Activated CD4-positive, alpha-beta T cell treated with anti-CD3 and anti-CD28 coated beads, Interleukin-2, amount 10 ng/mL, durations not matched to agents 7 days and 5 days (primary cell): ENCODE measurements at places on chromosomes 4 and X. TPM values are rescaled to one million over a fixed set of nuclear protein-coding genes. Genes with fewer than 3 reads are reported as not detected.

The TAF1 gene
- total RNA-seq: 48.9 TPM

- no peak for DNase-seq
Measured at GRCh38 chr4:174317531-174317930, 33.8 kb downstream of the CEP44 start.

The EXOC1L gene
- total RNA-seq: not detected

- DNase-seq: peak; percentile 90
Measured at GRCh38 chr4:40301603-40302002, 33.5 kb upstream of the CHRNA9 start.

- DNase-seq: no peak
Measured at GRCh38 chr4:84808332-84808731, 158.2 kb downstream of the WDFY3 start.

GRCh38 chrX:11944501-11944900 lies 186.5 kb downstream of the MSL3 start:
- no peak for DNase-seq

DNA sequence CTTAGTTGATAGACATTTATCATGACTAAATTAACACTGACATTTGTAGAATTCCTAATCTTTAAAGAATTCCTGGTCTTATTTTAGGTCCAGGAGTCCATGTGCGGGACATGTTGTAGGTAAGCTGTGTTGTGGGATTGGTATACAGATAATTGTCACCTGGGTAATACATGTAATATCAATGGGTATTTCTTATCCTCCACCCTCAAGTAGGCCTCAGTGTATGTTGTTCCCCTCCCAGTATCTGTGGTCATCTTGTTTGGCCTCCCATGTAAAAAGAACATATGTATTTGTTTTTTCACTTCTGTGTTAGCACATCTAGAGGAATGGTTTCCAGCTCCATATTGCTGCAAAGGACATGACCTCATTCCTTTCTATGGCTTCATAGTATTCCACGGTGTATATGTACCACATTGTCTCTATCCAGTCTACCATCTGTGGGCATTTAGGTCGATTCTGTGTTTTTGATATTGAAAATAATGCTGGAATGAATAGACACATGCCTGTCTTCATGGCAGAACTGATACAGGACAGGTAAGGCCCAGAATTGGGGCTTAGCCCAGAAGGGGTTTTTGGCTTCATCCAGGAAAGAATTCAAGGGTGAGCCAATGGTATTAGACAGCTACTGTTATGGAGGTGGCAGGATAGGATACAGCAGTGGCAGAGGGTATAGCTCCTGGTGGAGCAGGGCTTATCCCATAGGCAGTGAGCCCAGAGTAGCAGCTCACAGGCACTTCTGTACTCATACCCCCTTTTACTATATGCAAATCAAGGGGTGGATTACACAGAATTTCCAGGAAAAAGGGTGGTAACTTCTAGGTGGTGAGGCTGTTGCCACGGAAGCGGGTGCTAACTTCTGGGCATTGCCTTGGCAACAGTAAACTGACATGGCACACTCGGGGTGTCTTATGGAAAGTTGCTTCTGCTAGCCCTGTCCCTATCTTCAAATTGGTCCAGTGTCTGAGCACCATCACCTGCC lies 66.1 kb upstream of the WDR1 start:
- peak; percentile 33 for DNase-seq

The AADAT gene
- total RNA-seq: not detected

GRCh38 chrX:101759000-101759399 lies 99.3 kb upstream of the ARMCX2 start:
- peak; percentile 29 for DNase-seq

DNA sequence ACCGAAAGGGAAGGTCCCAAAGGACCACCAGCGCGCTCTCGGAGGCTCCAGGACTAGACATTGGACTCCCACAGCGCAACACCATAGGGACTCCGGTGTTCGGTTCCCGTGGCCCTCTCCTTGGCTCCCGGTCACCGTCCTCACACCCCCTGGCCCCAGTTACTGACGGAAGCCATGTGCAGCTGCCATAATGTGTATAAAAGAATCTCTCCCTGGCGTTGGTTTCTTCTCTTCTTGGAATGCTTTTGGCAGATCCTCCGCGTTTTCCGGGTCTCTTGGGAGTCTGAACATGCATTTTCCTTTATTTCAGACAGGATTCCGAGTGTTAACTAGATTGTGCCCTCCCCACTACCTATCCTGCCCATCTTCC lies 69.8 kb downstream of the FBXO8 start:
- DNase-seq: no peak

DNA sequence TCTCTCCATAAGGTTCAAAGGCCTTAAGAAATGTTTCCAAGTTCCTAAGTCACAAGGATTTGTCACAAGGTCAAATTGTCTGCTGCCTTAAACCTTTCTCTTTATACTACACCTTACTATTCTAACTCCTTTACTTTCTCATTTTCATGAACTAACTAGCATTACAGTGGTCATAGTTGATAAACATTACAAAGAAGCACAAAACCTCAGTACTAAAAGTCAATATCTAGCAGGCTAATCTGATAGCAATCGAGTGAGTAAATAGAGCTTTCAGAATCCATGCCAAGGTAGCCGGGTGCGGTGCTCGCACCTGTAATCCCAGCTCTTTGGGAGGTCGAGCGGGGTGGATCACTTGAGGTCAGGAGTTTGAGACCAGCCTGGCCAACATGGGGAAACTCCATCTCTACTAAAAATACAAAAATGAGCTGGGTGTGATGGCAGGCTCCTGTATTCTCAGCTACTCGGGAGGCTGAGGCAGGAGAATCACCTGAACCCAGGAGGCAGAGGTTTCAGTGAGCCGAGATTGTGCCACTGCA lies 510.0 kb downstream of the GBA3 start:
- DNase-seq: no peak

DNA sequence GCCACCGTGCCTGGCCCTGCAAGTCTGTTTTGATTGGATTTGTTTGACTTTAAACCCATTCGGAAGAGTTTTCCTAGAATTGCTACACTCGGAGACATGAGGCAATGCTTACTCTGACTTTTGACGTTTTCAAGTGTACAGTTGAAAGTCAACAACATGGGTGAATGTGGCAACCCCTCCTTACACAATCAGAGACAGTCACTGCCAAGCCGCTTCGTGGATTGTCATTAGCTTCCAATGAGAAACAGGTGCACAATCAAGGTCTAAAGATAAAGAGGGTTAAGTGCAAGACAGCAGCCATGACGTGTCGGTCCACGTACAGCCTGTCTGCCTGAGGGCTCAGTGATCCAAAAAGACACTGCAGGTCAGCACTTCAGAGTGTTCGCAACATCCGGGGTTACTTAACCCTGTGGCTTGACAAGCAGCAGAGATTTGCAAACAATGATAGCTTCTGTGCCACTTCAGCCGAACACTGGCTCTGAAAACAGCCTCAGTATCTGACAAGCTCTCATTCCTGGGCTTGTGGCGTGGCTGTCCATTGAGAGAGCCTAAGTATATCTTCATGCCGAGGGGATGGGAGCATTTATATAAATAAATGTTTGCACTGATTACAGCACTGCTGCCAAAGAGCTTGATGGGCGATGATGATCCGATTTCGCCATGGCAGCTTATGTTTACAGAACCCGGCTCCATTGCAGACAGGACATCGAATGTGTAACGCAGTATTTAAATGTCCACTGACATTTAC lies 180.0 kb downstream of the DHRSX start:
- DNase-seq: no peak

DNA sequence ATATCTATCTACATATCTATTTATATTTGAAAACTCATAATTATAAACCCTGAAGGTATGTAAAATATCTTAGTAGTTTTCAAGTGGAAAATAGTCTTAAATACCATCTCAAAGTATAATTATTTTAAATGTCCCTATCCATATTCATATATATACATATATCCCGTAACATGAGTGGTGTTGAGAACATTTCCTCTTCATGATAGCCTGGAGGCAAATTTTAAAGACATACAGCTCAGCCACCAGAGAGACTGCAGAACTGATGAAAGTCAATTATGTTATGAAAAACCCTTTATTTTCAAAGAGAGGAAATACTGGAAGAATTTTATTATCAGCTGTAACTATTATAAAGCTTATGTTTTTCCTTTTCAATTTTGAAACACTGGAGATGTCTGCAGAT lies 1806.7 kb upstream of the PCDH7 start:
- DNase-seq: no peak

- DNase-seq: no peak
Measured at GRCh38 chr4:140296335-140297220, 76.9 kb upstream of the SCOC start.

- no peak for DNase-seq
Measured at GRCh38 chr4:155367608-155368007, 9.2 kb downstream of the MAP9 start.

The MTNR1A gene
- total RNA-seq: not detected

DNA sequence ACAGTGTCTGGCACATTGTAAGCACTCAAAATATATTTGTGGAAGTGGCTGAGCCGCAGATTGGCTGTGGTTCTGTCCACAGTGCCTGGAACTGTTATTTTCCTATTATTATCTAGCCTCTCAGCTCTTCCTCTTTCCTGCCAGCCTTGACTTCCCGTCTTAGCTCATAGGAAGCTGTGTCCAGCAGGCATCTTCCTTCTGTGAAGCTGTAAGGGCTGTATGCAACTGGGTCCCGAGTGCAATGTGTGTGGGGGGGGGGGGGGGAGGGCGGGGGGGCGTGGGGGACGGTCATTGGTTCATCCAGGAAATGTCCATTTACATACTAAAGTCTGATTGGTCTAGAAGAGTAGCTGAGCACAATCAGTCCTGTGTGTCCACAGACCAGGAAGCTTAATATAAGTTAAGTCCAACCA lies 210.7 kb downstream of the PDGFRA start:
- no peak for DNase-seq

The H2AZ1 gene
- total RNA-seq: 554 TPM

DNA sequence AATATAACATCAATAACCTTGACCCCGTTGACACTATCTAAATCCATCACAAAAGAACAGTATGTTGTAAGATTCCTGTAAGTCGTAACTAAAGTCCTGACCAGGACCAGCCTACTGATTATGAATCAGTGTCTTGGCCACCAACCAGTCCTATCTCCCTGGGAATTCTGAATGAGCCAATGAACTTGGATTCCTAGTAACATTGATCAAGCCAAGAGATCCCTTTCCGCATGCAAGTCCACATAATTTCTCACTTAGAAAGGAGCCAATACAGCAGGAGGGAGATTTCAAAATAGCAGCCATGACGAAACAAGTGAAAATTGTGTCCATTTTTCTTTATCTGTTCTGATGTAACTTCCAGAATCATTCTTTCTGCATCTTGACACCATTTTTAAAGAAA lies 9.5 kb downstream of the XPNPEP2 start:
- DNase-seq: no peak

The LINC00632 gene
- total RNA-seq: 14.3 TPM

The SERPINA7 gene
- total RNA-seq: not detected

The NALF2 gene
- 0.15 TPM for total RNA-seq

DNA sequence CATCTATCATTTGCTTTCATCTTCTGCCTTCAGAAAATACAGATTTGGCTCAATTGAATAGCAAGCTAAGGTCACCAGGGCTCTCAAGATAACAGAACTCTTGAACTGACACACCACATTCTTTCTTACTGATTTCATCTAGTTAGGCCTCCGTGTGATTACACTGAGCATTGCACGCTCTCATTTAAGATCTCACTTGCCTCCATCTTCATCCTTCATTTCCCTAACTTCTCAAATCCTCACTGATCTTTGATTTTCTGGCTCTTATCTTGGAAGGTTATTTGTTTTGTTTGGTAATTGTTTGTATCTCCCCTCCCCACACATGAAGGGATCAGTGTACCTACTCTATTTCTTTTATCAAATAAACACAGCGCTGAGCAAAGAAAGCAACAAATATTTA lies 47.7 kb downstream of the MANBA start:
- no peak for DNase-seq

DNA sequence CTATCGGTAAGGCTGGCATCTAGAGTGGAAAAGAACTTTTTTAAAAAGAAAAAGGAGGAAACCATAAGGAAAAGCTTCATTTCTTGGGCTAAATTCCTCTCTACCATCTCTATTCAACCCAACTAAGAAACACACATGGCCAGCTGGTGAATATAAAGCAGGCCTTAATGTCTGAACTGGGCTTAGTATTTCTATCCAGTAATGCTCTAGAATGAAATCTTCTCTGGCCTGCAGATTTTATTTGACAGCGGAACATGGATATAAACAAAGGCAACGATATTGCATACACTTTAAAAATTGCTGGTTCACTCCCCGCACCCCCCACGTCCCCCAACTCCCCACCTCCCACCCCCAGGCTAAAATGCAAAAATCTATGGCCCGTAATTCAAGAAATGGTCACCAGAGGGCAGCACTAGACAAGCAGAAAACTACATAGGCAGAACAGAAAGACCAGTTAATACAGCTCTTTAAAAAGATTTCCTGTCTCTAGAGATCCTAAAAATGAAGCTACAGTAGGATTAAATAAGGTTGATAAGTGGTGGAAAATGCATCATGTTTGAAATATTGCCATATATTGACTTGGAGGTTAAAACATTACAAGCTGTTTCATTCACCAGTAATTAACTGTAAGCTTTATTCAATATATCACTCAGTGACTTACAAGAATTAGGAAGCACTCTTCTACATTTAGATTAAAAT lies 155.2 kb upstream of the GALNT7 start:
- peak; percentile 65 for DNase-seq

The IL9R gene
- total RNA-seq: 25.2 TPM

The MAB21L2 gene
- not detected for total RNA-seq

The DCK gene
- 84.1 TPM for total RNA-seq

The PNMA5 gene
- 0.06 TPM for total RNA-seq

The QRFPR gene
- total RNA-seq: not detected

GRCh38 chr4:8435656-8436121 lies 4.8 kb downstream of the ACOX3 start:
- DNase-seq: peak; percentile 57

DNA sequence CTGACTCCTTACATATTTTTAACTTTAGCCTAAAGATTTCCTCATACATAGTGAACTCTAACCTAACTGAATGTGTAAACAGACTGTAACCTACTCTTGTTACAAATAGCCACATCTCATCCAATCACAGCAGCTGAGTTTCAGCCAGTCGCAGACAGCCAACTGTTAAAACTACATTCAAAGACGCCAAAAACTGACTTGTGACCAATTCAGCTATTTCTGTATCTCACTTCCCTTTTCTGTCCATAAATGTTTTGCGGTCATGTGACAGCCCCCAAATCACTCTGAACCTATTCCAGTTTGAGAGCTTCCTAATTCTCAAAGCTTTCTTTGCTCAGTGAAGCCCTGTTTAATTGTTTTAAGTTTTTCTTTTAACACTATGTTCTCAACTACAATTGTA lies 2731.9 kb downstream of the ARAP2 start:
- DNase-seq: no peak
